ENCODE measurements at places on chromosomes 7 and 10.

- DNase-seq, result no peak
Observed at GRCh38 chr7:108030516-108030915, 27.6 kb upstream of the LAMB1 start.

DNA sequence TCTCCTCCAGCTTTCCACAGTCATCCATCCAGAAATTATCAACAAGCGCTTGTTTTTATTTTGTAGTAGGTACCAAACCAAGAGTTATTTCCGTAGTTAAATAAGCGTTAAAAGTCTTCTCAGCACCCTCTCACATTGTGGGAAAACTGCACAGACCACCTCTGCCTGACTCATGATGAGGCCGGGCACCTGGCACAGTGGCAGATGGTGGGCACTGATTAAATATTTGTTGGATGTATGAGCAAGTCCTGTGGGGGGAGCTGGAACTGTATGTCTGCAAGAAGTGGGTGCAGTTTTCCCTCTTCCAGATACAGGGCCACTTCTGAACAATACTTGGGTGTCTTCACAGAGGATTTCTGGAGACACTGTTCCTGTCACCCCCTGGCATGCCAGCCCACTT is 5.3 kb upstream of the REPIN1 start:
- DNase-seq, result no peak

- DNase-seq, result no peak
Observed at GRCh38 chr7:7921830-7922229, 46.8 kb upstream of the GLCCI1 start.

DNA sequence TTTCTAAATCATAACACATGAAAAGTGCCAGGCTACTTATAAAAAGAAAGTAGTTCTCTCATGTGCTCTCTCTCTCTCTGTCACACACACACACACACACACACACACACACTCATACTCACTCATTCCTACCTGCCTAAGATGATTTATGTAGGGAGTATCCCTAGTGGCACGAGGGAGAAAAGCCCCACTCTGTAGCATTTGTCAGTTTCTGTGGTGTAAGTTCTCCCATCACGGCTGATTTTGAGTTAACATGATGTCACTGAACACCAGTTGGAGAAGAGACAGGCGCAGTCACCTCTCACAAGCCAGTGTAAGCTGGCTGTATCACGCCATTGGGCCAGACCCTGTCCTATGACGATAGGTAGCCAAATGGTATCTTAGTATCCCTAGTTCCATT is 395.4 kb downstream of the SFMBT2 start:
- no peak for DNase-seq

GRCh38 chr7:117283371-117283770 is 39.5 kb downstream of the WNT2 start:
- no peak for DNase-seq

GRCh38 chr7:130566168-130566897 is 74.4 kb downstream of the MEST start:
- peak; percentile 95 for DNase-seq

- DNase-seq, result no peak
Observed at GRCh38 chr7:108200326-108200725, 70.2 kb upstream of the LAMB4 start.

DNA sequence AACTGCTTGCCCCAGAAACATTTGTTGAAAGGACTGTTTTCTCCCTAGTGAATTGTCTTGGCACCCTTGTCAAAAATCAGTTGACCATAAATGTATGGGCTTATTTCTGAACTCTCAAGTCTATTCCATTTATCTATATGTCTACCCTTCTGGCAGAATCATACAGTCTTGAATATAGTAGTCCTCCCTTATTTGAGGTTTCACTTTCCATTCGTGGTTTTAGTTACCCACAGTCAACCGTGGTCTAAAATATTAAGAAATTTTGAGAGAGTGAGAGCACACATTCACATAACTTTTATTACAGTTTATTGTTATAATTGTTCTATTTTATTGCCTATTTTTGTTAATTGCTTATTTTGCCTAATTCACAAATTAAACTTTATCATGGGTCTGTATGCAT is 17.4 kb upstream of the CEP41 start:
- no peak for DNase-seq

- no peak for DNase-seq
Observed at GRCh38 chr10:98778277-98778759, 331.6 kb upstream of the HPS1 start.

DNA sequence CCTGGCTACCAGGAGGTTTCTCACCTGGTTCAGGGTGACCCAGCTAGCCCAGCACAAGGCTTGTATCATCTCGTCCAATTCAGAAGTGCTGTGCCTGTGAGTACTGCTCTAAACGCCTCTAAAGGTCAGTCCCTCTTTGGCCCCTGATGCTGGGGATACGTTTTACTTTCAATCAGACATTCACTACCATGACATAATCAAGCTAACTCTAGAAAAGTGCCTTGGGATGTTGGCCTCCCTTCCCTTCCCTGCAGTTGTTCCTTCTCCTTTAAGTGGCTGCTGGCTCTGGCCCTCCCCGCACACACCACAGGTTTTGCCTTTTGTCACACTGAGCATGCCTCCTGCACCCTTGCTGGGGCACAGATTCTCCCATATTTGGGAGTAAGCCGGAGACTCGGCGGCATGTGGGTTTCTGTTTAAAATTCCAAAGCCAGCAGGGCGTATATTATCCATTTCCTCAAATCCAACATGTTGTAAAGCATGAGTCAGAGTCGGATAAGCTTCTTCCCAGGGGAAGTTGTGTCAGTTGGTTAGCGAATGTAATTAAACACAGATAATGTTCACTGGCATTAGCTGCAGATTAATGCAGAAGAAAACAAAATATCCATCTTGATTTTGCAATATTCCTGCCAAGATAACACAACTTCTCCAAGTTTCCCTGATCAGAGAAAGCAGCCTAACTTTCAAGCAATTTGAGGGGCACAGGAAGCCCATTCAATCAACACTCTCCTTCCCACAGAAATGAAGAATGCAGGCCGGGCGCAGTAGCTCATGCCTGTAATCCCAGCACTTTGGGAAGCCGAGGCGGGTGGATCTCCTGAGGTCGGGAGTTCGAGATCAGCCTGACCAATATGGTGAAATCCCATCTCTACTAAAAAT is 31.8 kb upstream of the VCL start:
- peak; percentile 95 for DNase-seq

GRCh38 chr7:44638611-44639557 is 32.5 kb downstream of the OGDH start:
- peak; percentile 68 for DNase-seq

GRCh38 chr10:80166581-80167470 is 34.3 kb downstream of the PLAC9 start:
- DNase-seq, result no peak

GRCh38 chr7:83786858-83787257 is 137.9 kb upstream of the SEMA3E start:
- no peak for DNase-seq

- DNase-seq, result peak; percentile 89
Observed at GRCh38 chr7:65798111-65799075, 74.5 kb upstream of the VKORC1L1 start.

- DNase-seq, result no peak
Observed at GRCh38 chr7:17580856-17581255, 282.4 kb downstream of the AHR start.

DNA sequence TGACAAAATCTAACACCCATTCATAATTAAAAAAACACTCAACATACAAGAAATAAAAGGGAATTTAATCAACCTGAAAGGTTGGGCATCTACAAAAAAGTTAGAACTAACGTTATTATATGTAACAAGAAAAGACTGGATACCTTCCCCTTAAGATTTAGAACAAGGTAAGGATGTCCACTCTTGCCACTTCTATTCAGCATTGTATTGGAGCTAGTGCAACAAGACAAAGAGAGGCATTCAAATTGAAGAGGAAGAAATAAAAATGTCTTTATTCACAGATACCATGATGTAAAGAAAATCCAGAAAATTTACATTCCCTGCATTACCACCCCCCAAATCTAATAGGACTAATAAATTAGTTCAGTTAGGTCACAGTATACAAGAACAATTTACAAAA is 18.3 kb downstream of the FAM149B1 start:
- no peak for DNase-seq

DNA sequence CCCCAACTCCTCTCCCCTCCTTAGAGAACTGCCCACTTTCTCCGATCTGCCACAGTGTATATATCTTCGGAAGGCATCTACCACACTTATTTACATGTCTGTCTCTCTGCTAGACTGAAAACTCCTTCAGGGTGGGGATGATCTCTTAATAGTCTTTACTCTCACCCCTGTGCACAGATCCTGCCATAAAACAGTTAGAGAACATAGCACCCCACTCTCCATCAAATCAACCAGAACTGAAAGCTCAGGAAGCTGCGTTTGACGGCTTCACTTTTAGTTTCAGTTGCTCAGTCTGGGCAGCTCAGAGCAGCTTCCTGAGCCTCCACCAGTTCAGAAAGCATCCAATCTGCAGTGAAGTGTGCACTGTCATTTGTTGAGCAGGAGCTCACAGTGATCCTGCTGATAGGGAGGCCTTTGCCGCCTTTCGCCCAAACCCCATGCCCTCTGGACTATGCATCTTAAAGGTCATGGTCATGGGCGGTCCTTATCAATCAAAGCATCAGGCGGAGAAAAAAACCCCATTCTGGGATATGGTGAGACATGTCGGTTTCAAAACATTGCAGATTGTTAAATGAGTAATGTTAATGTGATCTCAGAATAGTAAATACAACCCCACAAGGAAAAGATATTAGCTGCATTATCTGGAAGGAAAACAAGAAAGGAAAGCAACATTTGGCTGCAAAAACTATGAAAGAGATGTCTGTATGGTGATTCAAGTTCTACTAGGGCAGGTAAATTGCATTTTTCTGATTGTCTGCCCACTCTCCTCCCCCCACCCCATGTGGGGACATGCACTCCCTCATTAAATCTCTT is 167.1 kb upstream of the ADO start:
- DNase-seq, result peak; percentile 13

- DNase-seq, result no peak
Observed at GRCh38 chr10:30782157-30782536, 152.6 kb upstream of the LYZL2 start.

DNA sequence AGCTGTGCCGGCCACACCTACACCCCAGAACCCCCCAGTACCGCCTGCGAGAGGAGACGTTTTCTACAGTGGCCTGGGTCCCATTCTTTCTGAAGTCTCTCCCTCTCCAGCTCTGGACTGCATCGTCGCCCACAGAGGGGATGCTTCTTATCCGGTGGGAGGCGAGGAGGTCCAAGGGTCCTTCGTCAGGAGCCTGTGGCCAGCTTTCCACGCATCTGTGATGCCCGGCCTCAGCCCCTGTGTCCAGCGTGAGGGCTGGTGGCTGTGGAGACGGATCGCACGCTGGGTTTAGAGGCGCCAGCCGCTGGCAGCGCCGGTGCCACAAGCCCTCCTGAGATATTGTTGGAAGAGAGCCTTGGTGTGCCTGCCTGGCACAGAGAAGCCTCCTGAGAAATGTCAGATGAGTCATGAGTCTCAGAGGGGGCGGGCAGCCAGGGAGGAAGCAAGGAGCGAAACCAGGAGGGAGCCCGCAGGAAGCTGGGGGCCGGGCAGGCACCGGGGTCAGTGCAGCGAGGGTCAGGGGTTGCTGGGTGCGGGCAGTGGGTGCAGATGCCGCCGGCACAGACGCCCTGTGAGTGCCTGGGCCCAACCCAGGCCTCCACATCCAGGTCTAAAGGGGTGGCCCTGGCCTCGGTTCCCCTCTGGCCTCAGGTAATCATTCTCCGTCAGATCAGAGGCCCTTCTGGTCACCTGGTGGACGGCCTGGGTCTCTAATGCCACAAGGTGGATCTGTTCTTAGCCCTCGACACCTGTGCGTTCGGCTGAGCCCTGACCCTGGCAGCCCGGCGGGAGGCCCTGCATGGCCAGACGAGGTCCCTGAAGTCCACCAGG is 86.0 kb upstream of the DIP2C start:
- peak; percentile 22 for DNase-seq

DNA sequence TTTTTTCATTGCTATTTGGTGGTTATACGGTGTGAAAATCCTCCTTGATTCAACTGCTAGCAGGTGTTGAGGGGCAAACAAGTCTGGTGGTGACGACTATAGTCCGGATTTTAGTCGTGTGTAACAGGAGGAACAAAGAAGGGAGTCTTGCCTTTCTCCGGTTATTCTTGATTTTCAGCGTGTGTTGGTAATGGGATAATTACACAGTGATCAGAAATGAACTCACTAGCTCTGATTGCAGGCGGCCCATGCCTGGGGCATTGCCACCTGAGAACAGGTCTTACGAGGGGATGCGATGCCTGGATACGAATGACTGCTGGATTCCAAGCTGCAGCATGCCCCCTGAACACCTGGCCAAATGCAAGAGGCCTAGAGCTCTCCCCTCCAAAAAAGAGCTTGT is 72.8 kb downstream of the CAMK1D start:
- DNase-seq, result no peak

- DNase-seq, result no peak
Observed at GRCh38 chr7:64849250-64849923, 53.7 kb upstream of the ZNF273 start.

GRCh38 chr7:51308265-51308664 is 8.3 kb downstream of the COBL start:
- no peak for DNase-seq

DNA sequence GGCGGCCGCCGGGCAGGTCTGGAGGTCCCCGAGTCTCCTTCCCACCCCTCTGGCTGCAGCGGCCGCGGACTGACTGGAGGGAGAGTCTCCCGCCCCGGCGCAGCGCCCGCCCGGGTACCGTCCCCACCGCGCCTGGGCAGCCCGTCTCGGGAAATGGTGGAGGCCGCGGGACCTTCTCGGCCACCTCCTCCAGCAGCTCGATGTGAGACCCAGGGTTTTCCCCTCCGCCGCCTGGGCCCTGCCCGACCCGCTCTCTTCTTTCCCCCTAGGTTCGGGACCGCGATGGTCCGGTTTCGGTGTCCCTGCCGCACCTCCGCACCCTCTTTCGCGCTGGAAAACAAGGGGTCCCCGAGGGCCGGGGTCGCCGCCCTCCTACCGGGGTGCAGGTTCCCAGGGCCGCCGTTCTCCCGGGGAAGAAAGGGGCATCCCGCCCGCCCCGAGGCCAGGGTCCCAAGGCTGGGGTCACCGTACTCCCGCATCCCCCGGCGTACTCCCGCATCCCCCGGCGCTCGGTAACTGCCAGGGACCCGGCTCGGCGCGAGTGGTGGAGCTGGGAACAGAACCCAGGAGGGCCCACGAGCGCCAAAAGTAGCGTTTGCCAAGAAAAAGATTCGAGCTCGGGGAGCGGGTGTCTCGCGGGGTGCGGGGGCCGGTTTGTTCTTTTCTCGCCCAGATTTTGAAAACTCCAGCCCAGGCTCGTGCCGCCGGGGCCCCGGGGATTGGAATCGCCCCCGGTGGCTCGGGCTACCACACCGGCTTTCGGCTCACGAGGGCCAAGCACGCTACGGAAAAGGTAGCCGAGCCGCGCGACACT is 3.4 kb downstream of the TNRC18 start:
- peak; percentile 39 for DNase-seq

All from dermis blood vessel endothelial cell (primary cell).